SK-N-SH (cell line): ENCODE measurements at places on chromosomes 12 and 14. TPM values are rescaled to one million over a fixed set of nuclear protein-coding genes. Genes with fewer than 3 reads are reported as not detected.

DNA sequence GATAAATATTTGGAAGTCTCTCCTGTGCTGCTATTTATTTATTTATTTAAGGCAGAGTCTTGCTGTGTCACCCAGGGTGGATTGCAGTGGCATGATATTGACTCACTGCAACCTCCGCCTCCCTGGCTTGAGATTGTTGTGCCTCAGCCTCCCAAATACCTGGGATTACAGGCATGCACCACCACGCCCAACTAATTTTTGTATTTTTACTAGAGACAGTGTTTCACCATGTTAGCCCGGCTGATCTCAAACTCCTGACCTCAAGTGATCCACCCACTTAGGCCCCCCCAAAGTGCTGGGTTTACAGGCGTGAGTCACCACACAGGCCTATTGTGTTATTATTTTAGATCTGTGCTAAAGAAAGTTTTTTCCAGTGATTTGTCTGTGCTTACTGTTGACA lies 225.2 kb downstream of the CCER1 start:
- no peak for DNase-seq
- no peaks in the 10 kb centered on the region for H3K27me3 ChIP-seq
- no peak overlapping the region for H3K4me3 ChIP-seq
- no peaks in the 10 kb centered on the region for H3K4me1 ChIP-seq

GRCh38 chr12:101719566-101719965 lies 19.7 kb downstream of the SYCP3 start:
- H3K36me3 ChIP-seq = peaks cover 11% of the 10 kb centered on the region
- H3K4me1 ChIP-seq = no peaks in the 10 kb centered on the region
- H3K27ac ChIP-seq = no peak overlapping the region
- no peaks in the 10 kb centered on the region for H3K27me3 ChIP-seq

RFLNA gene
- polyA plus RNA-seq = 0.10 TPM in 1 of 2 replicates, not detected in the other

SCNN1A gene
- polyA plus RNA-seq = 0.71 and 1.6 TPM in 2 replicates

DNA sequence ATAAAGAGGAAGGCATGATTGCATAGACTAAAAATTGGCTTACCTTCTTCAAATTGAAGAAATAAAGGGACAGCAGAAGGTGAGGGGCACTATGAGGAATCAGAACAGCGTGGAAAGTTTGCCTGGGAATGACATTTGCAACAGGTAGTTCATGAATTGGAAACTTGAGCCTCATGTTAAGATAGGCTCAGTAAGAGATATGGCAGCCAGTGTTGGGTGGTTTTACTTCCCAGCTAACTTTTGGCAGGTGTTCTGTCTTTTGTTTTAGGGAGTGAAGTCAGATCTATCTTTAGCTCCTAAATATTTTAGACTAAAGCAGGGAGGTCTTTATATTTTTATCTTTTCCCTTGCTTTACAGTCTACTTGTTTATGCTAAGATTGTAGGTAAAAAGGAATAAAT lies 122.4 kb downstream of the ANO6 start:
- peaks cover 15% of the 10 kb centered on the region for H3K36me3 ChIP-seq
- no peaks in the 10 kb centered on the region for H3K27me3 ChIP-seq
- peaks cover 1% of the 10 kb centered on the region for H3K4me1 ChIP-seq
- H3K4me3 ChIP-seq = no peak overlapping the region

DNA sequence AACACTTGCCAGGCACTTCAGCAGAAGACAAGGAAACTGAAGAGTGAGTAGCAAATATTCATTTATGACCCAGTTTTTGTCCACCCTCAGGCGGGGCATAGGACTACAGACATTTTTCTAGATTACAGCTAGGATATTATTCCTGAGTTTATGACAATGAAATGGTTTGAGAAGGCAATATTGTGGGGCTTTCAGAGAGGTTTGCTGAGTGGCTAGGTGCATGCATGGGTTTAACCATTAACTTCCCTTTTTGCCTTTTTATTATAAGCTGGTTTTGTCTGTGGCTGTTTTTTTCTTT lies 104.0 kb upstream of the BCAT1 start:
- no peaks in the 10 kb centered on the region for H3K4me1 ChIP-seq
- DNase-seq = no peak
- no peaks in the 10 kb centered on the region for H3K36me3 ChIP-seq
- H3K27ac ChIP-seq = no peak overlapping the region
- H3K27me3 ChIP-seq = no peaks in the 10 kb centered on the region; the same call in 1 of the 2 replicates

SYT10 gene
- polyA plus RNA-seq = not detected in 2 replicates

DNA sequence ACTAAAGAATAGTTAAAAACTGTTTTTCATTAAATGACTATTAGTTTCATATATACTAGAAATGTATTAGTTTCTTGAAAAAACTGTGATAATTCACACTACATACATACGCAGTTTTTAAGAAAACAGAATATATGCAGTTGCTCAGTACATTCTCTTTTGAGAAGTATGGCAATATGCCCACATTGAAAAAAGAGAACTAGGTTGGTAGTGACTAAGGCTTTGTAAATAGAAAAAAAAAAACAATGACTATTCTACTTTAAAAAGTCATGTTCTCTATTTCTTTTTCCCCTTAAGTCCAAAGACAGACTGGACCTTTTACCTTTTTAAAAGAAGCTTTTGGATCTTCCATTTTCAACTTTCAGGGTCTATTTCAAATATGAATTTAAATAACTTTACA lies 25.0 kb downstream of the SNX6 start:
- peaks cover 41% of the 10 kb centered on the region for H3K36me3 ChIP-seq
- H3K27ac ChIP-seq = no peak overlapping the region
- no peaks in the 10 kb centered on the region for H3K4me1 ChIP-seq
- DNase-seq = no peak
- H3K27me3 ChIP-seq = no peaks in the 10 kb centered on the region

ITGB7 gene
- 0.25 and 0.31 TPM in 2 replicates for polyA plus RNA-seq
